Hindlimb muscle (tissue), 1 donor: ENCODE measurements at places on chromosomes 7 and 10. TPM values are rescaled to one million over a fixed set of nuclear protein-coding genes. Genes with fewer than 3 reads are reported as not detected.

Gene BMPER
- 5.8 TPM for polyA plus RNA-seq

Gene GRM3
- polyA plus RNA-seq = 0.14 TPM

Gene GDF10
- 0.41 TPM for polyA plus RNA-seq

Gene PLXDC2
- polyA plus RNA-seq = 31.4 TPM

Gene RADIL
- polyA plus RNA-seq = 3.7 TPM

GRCh38 chr10:19947215-19947614 is 131.0 kb downstream of the PLXDC2 start:
- DNase-seq = no peak

GRCh38 chr7:37590824-37591223 is 92.7 kb upstream of the GPR141 start:
- no peak for DNase-seq

GRCh38 chr10:118383699-118384098 is 41.6 kb upstream of the FAM204A start:
- DNase-seq = no peak

GRCh38 chr10:117892681-117893220 is 154.0 kb downstream of the RAB11FIP2 start:
- DNase-seq = no peak

DNA sequence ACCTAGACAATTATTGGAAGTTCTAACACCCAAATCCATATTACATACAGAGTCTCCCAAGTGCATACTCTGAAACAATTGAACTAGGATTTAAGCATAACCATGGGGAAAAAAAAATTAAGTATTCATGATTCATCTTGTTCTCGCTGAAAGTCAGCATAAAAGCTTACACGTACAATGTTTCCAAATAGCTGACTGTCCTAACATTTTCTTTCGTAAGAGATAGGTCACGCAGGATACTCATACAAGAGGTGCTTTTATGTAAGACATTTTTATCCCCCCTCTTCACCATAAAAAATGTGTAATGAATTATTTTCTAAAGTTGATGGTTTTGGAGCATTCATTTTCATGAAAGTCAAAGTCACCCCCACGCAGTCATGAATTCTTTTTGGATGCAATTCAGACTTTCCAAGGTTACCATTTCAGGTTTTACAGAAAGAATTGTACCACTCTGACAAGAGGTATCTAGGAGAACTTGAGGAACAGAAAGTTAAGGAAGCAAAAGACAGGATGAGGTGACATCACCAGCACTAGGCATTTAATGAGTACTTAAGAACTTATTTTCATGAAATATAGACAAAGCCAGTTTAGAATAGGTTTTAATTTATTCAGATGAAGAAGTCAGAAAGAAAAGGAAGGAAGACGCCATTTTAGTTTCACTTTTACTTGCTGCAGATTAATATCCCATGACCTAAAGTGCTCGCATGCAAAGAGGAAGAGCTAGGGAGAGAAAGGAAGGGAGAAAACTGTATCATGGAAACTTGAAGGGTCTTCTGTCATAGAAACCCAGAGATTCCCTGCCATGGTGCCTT is 55.8 kb downstream of the TMEM26 start:
- DNase-seq = no peak

- no peak for DNase-seq
These were observed 24.2 kb upstream of the UNC5B start for GRCh38 chr10:71188201-71188600.

GRCh38 chr10:66925896-66926715 is at the start of gene LRRTM3:
Gene LRRTM3, plus strand, starts transcription at chr10:66926036.
- DNase-seq = peak; percentile 78

DNA sequence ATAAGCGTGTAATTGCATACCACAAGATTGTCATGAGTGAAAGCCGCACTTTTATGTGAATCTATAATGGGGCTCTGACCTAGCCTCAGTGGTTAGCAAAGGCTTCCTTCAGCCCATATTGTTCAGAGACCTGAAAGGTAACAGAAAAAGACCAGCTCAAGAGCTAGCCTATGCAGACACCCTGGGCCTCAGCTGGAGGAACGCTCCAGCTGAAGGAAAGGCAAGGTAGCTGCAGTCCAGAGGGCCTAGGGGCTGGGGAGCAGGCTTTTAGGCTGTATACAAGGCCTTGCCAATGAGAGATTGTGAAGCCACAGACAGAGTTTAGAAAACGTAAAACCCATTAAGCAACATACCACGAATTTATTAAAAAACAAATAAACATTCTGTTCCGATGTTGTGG is 246.6 kb upstream of the GHITM start:
- no peak for DNase-seq

DNA sequence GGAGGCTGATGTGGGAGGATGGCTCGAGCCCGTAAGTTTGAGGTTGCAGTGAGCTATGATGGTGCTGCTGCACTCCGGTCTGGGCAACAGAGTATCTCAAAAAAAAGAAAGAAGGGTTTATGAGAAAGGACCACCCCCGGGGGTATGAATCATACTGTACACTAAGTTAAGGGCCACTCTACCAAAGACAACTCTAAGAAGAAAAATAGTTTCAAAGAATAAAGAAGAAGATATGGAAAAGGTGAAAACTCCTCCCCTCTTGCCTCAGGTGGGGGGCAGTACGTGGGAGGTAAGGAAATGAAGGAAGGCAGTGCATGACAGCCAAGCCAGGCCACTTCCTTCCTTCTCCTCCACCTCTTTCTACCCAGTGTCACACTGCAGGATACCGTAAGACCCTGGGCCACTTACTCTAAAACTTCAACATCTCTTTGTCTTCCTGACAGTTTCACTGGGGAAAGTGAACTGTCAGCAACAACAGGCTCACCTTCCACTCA is 61.3 kb downstream of the PIP4K2A start:
- DNase-seq = no peak

GRCh38 chr10:125284875-125285597 is 124.7 kb upstream of the CTBP2 start:
- DNase-seq = no peak

DNA sequence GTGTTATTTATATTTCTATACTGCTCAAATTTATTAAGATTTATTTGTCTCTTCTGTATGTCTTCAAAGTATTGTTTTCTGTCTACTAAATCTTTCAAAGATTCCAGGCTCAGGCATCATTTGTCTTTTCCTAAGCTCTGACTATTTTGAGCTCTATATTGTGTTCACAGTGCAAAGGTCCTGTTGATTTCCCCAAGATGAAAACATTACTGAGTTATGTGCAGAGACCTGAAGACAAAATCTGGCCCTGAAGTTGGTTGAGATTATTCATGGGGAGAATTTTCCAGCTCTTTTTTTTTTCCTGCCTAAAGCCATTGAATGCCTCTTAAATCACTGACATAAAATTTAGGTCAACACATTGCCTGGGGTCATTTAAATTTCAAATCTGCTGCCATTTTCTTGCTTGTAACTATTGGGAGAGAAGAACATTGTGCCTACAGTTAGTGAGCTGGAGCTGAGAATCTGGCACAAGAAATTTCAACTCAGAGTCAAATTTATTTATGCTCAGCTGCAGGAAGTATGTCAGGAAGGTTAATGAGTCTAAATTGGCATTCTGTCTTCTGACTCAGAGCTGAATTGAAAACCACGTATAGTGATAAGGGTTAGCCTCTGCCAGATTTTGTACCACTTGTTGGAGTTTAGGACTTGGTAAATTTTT is 31.6 kb downstream of the CSTF2T start:
- DNase-seq = no peak

GRCh38 chr7:21193895-21194294 is 234.0 kb upstream of the SP4 start:
- no peak for DNase-seq

DNA sequence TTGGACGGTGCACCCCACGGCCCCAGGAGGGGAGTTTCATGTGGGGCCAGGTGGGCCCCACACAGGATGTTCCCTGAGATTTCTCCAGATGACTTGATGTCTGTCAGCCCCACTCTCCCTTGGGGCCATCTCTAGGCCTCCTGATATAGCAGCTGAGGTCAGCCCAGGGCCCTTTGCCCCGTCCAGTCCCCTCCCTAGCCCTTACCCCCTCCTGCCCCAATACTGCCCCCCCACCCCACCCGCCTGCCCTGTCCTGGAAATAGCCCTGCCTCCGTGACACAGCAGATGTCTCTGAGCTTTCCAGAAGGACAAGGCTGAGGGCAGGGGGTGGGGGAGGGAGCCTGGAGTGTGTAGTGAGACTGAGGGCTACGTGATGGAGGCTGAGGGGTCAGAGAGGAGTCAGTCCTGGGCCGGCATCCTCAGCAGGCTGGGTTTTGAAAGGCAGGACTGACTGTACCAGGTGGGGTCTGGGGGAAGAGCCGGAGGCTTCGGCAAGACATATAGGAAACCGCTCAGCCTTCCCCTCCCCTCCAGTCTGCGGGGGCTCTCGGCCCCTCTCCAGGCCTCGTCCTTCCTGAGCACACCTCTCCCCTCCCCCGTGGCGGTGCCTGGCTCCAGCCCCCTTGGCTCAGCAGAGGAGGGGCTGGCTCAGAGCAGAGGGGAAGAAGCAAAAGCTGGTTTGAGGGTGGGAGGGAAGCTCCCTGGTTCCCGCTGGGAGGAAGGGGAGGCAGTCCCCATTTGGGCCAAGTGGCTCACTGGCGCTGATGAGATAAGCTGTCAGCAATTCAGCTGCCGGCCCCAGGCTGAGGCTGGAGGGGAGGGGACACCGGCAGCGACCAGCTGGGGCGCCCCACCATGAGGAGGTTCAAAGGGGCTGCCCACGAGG is 2.0 kb downstream of the FLNC start:
- DNase-seq = peak; percentile 86

DNA sequence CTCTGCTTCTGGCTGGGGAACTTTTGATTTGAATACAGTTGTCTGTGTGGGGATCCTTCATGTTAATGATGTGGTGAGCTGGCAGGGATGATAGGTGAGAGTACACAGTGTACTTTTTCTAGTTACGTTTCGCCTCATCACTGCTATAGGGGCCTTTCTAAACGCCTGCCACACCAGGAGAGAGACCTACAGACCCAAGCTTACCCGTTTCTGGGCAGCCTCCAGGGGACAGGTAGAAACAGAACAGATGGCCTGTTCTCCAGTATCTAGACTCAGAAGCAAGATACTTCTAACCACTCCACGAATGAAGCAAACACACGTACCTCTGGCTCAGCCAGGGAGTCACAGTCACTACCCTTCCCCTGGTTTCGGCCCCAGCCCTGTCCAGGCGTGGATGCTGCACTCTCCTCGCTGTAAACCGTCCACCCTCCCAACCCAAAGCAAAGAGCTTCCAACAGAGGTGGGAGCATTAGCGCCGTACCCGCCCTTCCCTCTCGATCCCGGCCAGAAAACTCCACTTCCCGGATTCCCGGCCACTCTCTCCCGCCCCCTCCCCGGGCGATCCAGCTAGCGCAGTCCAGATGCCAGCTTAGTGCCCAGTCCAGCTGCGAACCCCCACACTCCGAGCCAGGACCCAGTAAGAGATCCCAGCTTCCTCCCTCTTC is 1.2 kb downstream of the CCDC6 start:
- peak; percentile 59 for DNase-seq

GRCh38 chr7:37920849-37921805 is 687 bp downstream of the EPDR1 start:
- peak; percentile 63 for DNase-seq

DNA sequence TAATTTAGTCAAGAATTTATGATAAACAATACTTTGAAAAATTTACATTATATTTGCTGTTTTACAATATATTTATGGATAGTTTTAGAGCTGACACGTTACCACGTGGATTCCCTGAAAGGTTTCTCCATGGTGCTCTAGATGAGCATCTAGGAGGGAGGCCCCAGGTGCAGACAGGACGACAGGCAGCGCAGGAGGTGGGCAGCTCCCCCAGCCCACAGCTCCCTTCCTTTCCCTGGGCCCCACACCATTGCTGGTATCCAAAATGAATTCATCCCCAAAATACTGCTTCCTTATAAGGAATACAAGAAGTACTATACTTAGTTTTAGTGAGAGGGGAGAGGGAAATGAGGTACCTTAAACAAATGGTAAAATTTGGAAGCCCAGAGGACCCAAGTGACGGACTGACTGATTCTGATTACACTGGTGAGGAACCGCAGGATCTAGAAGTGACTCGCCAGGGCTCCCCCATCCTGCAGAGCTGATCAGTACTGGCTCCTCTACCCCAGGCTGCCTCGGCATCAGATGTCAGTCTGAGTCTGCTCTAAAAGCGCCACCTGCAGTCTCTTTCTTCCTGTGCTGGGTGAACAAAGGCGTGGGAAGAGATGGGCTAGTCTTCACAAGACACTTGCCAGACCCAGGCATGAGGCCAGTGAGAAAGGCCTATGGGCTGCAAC is 89.2 kb downstream of the DLG5 start:
- no peak for DNase-seq
